ENCODE measurements at places on chromosomes 3 and 15.

DNA sequence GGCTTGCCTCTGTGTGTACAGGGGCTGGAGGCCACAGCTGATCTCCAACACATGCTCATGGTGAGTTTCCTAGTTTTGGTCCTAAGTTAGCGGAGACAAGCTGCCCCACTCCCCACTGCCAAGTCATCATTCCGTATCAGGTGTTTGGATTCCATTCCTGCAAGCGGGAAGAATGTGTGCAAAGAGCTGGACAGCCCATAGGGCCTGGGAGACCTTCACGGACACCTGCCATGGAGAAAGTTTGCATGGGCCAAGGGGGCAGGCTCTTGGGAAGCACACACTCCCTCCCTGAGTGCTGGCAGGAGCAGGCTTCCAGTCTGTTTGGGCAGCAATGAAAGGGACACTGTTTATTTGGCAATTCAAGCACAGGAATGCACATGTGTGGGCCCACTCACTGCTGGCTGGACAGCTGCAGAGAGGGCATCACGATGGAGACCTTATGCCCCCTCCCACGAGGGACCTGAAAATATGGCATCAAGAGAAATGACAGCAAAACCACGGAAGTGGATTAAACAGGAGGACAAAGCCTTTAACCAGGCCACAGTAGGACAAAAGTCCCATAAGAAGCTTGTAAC lies 149.7 kb downstream of the KLF13 start:
- no peak for DNase-seq

- peak; percentile 79 for DNase-seq
These were observed 13.2 kb downstream of the ISG20 start for GRCh38 chr15:88651971-88652370.

DNA sequence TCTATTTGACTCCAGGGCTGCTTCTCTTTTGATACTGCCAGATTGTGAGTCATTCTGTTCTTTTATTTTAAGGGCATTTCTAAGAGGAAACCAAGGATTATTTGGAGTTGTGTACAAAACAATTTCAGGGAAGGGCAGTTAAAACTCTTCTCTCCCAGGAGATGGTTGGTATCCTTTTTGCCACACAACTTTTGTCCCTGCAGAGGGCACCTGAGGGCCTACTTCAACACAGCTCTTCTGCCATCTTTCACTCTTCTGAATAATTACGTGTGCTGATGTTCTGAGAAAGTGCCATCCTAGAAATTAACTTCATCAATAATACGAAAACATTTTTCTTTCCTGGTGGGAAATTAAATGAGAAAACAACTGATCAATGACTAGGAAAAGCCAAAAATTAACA lies 75.7 kb upstream of the GADL1 start:
- DNase-seq, result no peak

- no peak for DNase-seq
These were observed 26.8 kb upstream of the SEMA4B start for GRCh38 chr15:90174140-90174875.

- DNase-seq, result no peak
These were observed 179.8 kb downstream of the SLCO3A1 start for GRCh38 chr15:92033314-92033713.

DNA sequence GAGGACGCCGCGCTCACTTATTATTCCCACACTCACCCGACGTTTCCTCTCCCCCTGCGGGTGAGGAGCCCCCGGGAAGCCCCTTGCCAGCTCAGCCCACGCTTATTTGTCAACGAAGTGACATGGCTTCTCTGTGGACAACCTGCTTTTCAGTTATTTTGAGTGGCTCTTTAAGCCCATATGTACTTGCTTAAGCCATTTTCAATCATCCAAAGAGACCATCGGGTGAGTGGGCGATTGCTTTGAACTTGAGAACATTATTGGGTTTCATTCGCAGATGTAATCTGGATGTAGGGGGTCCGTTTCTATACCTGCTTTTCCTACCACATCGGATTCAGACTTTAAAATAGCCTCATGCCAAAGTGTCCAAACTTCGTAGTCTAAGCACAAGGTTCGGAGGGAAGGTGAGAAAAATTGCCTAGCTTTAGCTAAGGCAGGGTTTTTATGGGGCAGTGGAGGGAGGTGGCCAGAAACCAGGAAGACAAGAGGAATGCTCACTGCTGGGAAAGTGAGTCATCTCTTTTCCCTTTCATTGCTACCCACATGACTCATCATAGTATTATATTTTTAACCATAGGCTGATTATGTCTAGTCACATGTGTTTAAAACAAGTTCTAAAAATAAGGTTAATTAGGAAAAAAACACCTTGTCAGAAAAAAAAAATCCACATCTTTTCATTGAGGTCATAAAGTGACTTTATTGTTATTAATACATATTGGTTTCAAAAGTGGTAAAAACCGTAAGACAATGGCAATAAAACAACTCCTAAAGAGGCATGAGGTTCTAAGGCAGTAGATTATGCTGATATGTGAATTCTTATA lies 773.1 kb upstream of the NR2F2 start:
- DNase-seq, result no peak

- no peak for DNase-seq
These were observed 2.0 kb upstream of the RPUSD2 start for GRCh38 chr15:40567111-40567510.

GRCh38 chr15:57322602-57323250 lies 53.6 kb upstream of the CGNL1 start:
- no peak for DNase-seq

GRCh38 chr15:74656935-74657535 lies 38.8 kb downstream of the EDC3 start:
- DNase-seq, result no peak

- DNase-seq, result no peak
These were observed 19.6 kb downstream of the SRGAP3 start for GRCh38 chr3:9229879-9230278.

GRCh38 chr3:12891391-12891984 lies 50.1 kb upstream of the RPL32 start:
- no peak for DNase-seq

DNA sequence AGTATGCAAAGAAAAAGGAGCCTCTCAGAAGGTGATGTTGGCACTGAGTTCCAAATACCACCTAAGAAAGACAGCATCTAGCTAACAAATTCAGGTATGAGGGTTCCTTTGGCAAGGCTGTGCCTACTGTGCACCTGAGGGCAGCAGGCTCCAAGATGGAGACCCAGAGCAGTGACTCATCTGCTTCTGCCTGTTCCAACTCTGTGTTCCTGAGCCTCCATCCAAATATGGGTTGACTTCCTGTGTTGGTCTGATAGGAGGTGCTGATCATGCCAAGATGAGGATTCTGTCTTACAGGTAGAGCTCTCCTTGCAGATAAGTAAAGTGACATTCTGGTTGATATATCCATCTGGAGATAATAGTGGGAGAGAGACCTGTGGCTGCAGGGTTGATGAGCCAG lies 26.0 kb downstream of the SV2B start:
- no peak for DNase-seq

- no peak for DNase-seq
These were observed 1384.0 kb downstream of the ZPLD1 start for GRCh38 chr3:103818800-103819199.

- DNase-seq, result no peak
These were observed 150.8 kb upstream of the DPH6 start for GRCh38 chr15:35696767-35697231.

- DNase-seq, result no peak
These were observed 100.0 kb downstream of the CACNA2D3 start for GRCh38 chr3:54222316-54222715.

- no peak for DNase-seq
These were observed 258.2 kb downstream of the SLCO3A1 start for GRCh38 chr15:92111751-92112150.

DNA sequence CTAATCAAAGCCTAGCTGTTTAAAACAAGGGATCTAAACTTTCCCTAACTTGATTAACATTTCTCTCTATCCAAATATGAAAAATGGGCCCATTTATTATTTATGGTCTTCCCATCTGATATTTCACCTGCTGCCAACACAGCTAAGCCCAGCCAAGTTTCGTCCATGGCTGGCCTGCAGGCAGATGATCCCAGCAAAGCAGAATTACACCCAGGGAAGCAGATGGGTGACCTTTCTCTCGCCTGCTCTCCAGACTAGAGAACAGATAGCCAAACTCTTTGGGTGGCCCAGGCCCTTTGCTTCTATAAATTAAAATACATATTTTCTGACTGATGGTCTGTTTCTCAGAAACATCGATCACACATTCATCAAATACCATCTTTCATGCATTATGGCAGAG lies 1038.8 kb downstream of the AGBL1 start:
- DNase-seq, result no peak
